ENCODE measurements at places on chromosomes 1 and 21.
A peak's percentile ranks its signal among the peaks of the same experiment; 100 is the strongest.

DNA sequence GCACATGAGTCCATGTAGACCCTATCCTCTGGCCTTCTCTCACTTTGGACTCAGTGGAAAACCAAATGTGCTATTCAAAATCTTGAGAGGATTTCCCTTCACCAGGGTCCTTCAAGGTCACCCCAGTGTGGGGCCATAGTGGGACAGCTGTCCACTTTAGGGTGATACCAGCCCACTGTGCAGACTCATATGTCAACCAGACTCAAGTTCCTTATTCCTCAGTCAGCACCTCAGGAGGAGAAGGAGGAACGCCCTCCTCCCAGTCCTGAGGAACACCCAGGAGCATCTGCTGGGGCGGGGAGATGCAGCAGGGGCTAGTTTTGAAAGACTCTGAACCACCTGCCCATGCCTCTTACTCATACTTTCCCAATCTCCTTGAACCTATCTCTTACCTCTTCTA, 340.9 kb downstream of the MATN1 start:
- no peak for DNase-seq
- H3K36me3 ChIP-seq, result no peaks in the 10 kb centered on the region
- H3K27me3 ChIP-seq, result peaks cover 91% of the 10 kb centered on the region

DNA sequence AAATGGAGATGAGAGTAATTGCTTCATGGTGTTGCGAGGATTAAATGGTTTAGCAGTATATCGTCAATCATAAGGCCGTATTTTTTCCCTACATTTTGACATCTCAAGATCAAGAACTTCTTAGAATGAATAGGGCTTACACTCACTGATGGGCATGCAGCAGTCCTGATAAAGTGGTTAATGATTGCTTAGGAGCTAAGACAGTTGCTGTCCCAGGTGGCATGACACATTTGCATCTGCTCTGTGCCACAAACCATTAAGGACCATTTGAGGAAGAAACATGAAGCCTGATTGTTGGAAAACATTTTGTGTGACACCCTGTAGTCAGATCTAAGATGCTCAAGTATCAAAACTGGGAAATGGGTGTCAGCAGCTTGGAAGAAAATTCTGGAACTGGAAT, 81.0 kb upstream of the SGIP1 start:
- no peak overlapping the region for H3K4me3 ChIP-seq
- no peak overlapping the region for H3K27ac ChIP-seq
- no peaks in the 10 kb centered on the region for H3K27me3 ChIP-seq
- no peak for DNase-seq
- no peaks in the 10 kb centered on the region for H3K36me3 ChIP-seq
- H3K4me1 ChIP-seq, result no peaks in the 10 kb centered on the region

- no peaks in the 10 kb centered on the region for H3K27me3 ChIP-seq
- H3K36me3 ChIP-seq, result no peaks in the 10 kb centered on the region
- peak overlapping the region; percentile 48 for H3K4me3 ChIP-seq
- peak; percentile 44 for DNase-seq
- peaks cover 26% of the 10 kb centered on the region for H3K4me1 ChIP-seq
Measured at GRCh38 chr1:8604041-8604945, 213.1 kb downstream of the RERE start.

DNA sequence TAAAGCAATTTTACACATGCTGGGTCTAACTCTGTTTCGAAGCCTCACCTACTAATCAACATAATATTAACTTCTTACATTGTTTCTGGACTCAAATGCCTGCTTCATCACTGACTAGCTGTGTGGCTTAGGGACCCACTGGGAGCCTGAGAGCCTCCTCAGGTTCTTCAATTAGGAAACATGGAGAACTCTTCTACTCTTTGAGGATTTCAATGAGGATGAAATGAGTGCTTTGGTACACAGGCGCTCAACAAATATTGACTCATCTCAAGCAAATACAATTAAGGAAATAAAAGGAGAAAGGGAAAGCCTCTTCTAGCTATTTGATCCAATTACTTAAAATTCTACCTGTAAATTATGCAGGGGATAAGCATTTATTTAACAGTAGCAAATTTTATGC, 84.4 kb upstream of the JAK1 start:
- peak overlapping the region; percentile 61 for H3K27ac ChIP-seq
- DNase-seq, result no peak
- H3K4me3 ChIP-seq, result no peak overlapping the region
- H3K4me1 ChIP-seq, result peaks cover 31% of the 10 kb centered on the region

GRCh38 chr1:198788561-198789064, 149.8 kb downstream of the PTPRC start:
- DNase-seq, result no peak
- H3K4me3 ChIP-seq, result no peak overlapping the region
- no peaks in the 10 kb centered on the region for H3K4me1 ChIP-seq
- no peaks in the 10 kb centered on the region for H3K27me3 ChIP-seq
- no peaks in the 10 kb centered on the region for H3K36me3 ChIP-seq

GRCh38 chr21:29655577-29655976, 284.2 kb downstream of the GRIK1 start:
- 0 out of 2 replicates have a peak, but pooled peaks cover 4% of the 10 kb centered on the region for H3K4me1 ChIP-seq
- H3K27me3 ChIP-seq, result no peaks in the 10 kb centered on the region
- no peak overlapping the region for H3K27ac ChIP-seq
- no peak overlapping the region for H3K4me3 ChIP-seq
- no peaks in the 10 kb centered on the region for H3K36me3 ChIP-seq
- DNase-seq, result no peak

- no peak for DNase-seq
- no peaks in the 10 kb centered on the region for H3K27me3 ChIP-seq
- peaks cover 17% of the 10 kb centered on the region for H3K4me1 ChIP-seq
- no peak overlapping the region for H3K27ac ChIP-seq
Measured at GRCh38 chr1:206490771-206491405, 16.4 kb upstream of the RASSF5 start.

GRCh38 chr1:175171036-175171913, 21.3 kb downstream of the KIAA0040 start:
- H3K4me3 ChIP-seq, result no peak overlapping the region
- peaks cover 1% of the 10 kb centered on the region for H3K36me3 ChIP-seq
- peaks cover 15% of the 10 kb centered on the region for H3K4me1 ChIP-seq
- no peak overlapping the region for H3K27ac ChIP-seq

- no peak overlapping the region for H3K27ac ChIP-seq
- no peak overlapping the region for H3K4me3 ChIP-seq
- peaks cover 7% of the 10 kb centered on the region for H3K4me1 ChIP-seq
- H3K36me3 ChIP-seq, result no peaks in the 10 kb centered on the region
- no peak for DNase-seq
- H3K27me3 ChIP-seq, result peaks cover 63% of the 10 kb centered on the region
Measured at GRCh38 chr1:151723726-151724370, 2.5 kb downstream of the RIIAD1 start.

- DNase-seq, result no peak
- H3K4me3 ChIP-seq, result no peak overlapping the region
- H3K4me1 ChIP-seq, result no peaks in the 10 kb centered on the region
- no peaks in the 10 kb centered on the region for H3K36me3 ChIP-seq
- no peaks in the 10 kb centered on the region for H3K27me3 ChIP-seq
Measured at GRCh38 chr1:237281481-237281880, 239.5 kb downstream of the RYR2 start.

GRCh38 chr1:33846861-33847260, 17.0 kb upstream of the HMGB4 start:
- H3K36me3 ChIP-seq, result no peaks in the 10 kb centered on the region
- peaks cover 51% of the 10 kb centered on the region for H3K27me3 ChIP-seq
- H3K27ac ChIP-seq, result no peak overlapping the region
- no peaks in the 10 kb centered on the region for H3K4me1 ChIP-seq
- DNase-seq, result no peak

DNA sequence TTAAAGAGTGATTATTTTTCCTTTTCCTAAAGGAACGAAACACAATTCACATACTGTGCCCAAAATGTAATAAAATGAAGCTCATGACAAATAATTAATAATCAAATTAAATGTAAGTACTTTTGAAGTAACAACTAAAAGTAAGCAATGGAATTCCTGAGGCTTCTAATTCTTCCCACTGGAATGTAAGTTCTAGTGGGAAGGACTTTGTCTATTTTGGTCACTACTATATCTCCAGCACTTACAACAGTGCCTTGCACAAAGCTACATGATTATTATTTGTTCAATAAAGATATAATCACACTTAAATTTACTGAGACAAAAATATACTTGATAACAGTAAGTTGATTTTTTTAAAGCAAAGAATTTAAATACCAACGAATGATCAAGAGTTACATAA, 128.8 kb downstream of the COQ8A start:
- H3K27ac ChIP-seq, result no peak overlapping the region
- H3K36me3 ChIP-seq, result no peaks in the 10 kb centered on the region
- H3K4me3 ChIP-seq, result no peak overlapping the region

DNA sequence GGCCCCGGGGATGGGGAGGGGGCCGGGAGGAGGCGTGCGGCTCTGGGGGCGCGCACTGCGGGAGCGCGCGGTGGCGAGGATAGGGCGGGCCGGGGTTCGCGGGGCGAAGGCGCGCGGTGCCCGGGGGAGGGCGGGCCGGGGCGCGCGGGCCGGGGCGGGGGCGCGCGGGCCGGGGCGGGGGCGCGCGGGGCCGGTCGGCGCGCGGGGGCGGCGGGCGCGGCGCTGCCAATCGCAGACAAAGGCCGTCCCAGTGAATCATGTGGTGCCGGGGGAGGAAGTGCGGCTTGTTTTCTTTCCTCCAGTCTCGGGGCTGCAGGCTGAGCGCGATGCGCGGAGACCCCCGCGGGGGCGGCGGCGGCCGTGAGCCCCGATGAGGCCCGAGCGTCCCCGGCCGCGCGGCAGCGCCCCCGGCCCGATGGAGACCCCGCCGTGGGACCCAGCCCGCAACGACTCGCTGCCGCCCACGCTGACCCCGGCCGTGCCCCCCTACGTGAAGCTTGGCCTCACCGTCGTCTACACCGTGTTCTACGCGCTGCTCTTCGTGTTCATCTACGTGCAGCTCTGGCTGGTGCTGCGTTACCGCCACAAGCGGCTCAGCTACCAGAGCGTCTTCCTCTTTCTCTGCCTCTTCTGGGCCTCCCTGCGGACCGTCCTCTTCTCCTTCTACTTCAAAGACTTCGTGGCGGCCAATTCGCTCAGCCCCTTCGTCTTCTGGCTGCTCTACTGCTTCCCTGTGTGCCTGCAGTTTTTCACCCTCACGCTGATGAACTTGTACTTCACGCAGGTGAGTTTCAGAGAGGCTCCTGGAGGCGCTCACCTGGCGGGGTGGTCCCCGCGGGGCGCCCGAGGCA, at the start of gene GPR137B:
GPR137B (plus strand) TSS at position 287 of the 851 bp plus-strand sequence; CDS start at position 371, 84 bp downstream.
- no peaks in the 10 kb centered on the region for H3K36me3 ChIP-seq
- no peak within 1 kb of the TSS for H3K4me3 ChIP-seq
- H3K27ac ChIP-seq, result no peak within 1 kb of the TSS
- H3K27me3 ChIP-seq, result peaks cover 48% of the 10 kb centered on the region

Data from MM.1S (cell line).